ENCODE measurements at places on chromosomes 4 and X. TPM values are rescaled to one million over a fixed set of nuclear protein-coding genes. Genes with fewer than 3 reads are reported as not detected.

MAGEB1 gene
- total RNA-seq = 30.3 TPM

DNA sequence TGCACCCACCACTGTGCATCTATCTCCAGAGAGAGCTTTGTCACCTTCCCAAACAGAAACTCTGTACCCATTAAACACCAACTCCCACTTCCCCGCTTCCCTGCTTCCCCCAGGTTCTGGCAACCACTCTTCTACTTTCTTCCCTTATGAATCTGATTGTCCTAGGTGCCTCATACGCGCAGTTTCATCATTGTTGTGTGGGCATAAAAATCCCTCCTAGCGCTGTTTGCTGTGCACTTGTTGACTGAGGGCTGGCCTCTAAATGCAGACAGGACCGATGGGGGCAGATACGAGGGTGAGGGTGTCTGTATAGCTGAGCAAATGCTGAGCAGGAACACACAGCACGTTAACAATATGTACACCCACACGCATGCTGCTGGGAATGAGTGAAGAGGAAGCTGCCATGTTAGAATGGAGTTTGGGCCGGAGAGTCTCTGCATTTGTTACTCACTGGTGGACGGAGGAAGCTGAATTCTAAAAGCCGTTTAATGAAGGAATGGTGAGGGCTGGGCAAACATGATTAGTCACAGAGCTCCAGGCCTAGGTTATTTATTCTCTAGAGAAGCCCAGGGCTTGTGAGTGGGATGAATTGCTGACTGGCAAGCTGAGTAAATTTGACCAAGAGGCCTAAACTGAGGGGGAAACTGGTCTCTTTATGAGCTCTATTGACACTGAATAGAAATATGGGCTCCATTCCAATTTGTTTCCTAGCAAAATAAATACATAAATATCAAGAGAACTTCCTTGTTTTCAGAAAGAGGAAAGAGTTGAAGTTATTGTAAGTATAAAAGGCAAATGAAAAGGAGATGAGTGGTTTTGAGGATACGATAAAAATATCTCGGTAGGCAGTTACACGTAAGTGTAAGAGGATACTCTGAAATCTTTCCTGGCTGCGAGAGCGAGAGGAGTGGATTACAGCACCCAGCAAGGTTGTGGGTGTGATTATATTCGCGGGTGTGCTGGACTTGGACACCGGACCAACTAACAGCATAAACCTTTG lies 95.9 kb upstream of the RPS6KA3 start:
- DNase-seq = peak; percentile 73

- no peak for DNase-seq
Measured at GRCh38 chr4:85966373-85966772, 393.5 kb downstream of the MAPK10 start.

- no peak for DNase-seq
Measured at GRCh38 chr4:144565527-144566195, 80.3 kb upstream of the HHIP start.

LAS1L gene
- total RNA-seq = 39.4 TPM

DNA sequence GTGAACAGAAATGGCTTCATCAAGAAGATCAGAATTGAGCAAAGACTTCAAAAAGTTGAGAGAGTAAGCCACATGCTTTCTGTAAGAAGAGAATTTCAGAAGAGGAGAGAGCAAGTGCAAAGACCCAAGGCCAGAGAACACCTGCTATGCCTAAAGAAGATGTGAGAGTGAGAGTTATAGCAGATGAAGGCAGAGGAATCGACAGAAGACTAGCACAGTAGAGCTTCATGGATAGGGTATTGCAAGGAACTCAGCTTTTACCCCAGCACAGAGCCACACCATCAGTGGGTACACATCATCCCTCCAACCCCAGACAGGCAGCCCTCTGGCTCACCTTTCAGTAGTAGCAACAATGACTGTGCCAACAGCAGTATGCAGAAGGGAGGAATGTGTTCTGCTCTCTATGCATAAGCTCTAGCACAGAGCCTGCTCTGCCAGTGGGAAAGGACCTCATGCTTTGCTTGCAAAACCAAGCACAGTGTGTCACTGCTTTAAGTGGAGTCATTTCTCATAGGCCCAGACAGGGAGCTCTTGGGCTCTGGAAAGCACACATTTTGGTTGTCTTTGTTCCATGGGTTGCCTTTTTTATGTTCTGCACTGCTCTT lies 318.6 kb downstream of the NAF1 start:
- DNase-seq = no peak

GRCh38 chr4:21947791-21948346 lies 703 bp downstream of the KCNIP4 start:
- no peak for DNase-seq

DNA sequence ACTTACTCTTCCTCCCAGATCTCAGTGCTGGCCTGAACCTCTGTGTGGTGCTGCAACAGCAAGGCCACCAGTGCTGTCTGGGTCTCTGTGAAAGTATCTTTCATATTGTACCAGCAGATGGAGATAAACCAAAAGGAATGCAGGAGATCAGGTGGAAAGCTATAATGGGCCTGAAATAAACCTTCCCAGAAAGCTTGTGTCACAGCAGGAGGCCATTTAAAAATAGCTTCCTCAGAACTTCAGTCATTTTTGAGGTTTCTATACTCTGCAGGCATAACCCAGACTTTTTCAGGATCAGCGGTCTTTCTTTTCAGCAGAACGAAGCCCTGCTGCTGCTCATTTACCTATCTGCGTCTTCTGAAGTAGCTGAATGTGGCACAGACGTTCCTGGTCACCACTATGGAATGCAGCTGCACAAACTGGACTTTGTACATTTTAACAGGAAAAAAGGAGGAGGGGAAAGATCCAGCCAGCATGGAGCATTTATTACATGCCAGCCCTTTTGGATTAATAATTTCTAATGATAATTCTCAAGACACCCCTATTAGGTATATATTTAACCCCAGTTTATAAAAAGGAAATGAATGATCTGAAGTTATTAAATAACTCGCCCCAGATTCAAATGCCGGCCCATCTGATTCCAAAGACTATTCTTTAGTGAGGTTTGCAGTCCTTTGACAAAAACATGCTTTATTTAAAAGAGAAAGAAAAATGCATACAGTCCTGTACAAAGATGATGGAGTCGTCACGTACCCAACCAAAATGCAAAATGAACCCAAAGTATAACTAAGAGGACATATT lies 119.7 kb downstream of the NFKB1 start:
- peak; percentile 43 for DNase-seq

DNA sequence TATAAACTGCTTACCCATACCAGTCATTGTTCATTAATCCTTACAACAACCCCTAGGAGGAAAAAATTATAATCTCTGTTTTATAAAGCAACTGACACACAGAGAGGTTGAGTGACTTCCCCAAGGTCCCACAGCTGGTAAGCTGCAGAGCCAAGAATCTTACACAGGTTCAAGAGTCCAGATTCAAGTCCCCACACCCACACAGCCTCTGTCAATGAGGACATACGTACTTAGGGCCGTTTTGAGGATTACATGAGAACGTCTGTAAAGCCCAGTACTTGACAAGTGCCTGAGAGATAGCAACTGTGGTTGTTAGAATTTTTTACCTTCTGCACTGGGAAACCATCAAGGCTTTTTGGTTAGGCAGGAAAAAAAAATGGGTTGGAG lies 556 bp upstream of the SLC25A43 start:
- no peak for DNase-seq

DNA sequence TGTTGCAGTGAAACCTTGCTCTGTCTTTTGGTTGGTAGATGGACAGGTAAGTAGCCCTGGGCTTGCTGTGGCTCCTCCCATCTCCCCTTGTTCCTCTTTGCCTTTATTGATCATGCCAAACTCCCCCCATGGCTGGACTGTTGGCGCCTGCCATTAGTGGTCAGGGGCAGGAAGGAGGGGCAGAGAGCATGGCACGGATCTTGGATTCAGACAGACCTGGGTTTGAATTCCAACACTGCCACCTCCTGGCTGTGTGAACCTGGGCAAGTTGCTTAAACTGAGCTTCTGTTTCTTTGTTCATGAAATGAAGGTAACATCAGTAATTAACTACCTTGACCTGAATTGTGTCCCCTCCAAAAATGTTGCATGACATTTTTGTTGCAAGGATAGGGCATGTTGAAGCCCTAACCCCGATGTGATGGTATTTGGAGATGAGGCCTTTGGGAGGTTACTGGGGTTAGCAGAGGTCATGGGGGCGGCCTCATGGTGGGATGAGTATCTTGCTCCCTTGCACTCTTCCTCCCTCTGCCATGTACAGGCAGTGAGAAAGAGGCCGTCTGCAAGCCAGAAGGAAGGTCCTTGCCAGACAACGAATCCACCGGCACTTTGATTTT lies 6.0 kb downstream of the SLC2A9 start:
- peak; percentile 67 for DNase-seq

GRCh38 chrX:145549496-145549895 lies 268.1 kb upstream of the SLITRK2 start:
- no peak for DNase-seq

IL2RG gene
- not detected for total RNA-seq

DNA sequence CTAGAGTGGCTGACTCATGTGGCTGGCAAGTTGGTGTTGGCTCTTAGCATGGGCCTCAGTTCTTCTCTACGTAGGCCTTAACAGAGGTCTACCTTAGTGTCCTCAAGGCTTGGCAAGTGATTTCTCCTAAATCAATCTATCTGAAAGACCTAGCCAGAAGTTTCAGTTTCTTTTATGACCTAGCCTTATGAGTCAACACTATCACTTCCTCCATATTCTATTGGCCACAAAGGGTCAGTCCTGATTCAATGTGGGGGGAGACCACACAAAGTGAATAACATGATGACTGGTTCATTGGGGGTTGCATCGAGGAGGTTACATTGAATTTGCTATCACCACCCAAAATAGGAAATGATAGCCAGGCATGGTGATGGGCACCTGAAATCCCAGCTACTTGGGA lies 5.8 kb upstream of the NRK start:
- DNase-seq = no peak

DNA sequence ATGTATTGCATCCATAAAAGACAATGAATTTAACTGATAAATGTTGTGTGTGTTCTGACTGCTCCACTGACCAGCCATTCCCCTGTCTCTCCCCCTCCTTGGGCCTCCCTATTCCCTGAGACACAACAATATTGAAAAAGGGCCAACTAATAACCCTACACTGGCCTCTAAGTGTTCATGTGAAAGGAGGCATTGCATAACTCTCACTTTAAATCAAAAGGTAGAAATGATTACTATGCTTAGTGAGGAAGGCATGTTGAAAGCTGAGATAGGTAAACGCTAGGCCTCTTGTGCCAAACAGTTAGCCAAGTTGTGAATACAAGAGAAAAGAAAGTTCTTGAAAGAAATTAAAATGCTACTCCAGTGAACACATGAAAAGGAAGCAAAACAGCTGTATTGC lies 152.7 kb downstream of the POU4F2 start:
- no peak for DNase-seq

ARHGEF38 gene
- total RNA-seq = not detected

DNA sequence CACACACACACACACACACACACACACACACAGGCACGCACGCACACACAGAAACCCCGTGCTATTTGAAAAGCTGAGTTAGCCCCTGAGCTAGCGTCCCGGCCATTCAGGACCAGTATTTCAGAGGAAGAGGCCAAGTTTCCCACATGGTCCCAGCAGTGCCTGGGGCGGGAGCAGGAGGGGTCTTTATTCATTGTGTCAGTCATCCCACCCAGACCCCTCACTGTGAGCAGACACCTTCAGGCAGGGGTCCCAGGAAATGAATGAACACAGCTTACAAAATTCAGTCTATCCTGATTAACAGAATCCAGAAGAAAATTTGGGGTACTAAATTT lies 58.1 kb downstream of the ZFYVE28 start:
- no peak for DNase-seq

DNA sequence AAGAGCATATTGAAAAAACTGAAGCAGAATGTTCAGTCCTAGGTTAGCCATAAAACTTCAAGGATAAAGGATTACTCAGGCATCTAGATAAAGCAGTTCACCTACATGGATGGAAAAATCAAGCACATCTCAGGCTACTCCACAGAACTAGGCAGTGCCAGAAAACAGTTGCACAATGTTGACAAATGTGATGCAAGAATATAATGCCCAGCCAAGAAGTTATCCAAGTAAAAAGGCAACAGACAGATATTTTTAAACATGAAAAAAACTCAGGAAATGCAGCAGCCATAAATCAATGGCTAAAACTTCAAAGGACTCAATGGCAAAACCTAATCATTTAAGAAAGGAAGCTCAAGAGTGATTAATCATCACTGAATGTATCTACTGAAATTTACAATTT lies 456.0 kb upstream of the FAM241A start:
- DNase-seq = no peak

DNA sequence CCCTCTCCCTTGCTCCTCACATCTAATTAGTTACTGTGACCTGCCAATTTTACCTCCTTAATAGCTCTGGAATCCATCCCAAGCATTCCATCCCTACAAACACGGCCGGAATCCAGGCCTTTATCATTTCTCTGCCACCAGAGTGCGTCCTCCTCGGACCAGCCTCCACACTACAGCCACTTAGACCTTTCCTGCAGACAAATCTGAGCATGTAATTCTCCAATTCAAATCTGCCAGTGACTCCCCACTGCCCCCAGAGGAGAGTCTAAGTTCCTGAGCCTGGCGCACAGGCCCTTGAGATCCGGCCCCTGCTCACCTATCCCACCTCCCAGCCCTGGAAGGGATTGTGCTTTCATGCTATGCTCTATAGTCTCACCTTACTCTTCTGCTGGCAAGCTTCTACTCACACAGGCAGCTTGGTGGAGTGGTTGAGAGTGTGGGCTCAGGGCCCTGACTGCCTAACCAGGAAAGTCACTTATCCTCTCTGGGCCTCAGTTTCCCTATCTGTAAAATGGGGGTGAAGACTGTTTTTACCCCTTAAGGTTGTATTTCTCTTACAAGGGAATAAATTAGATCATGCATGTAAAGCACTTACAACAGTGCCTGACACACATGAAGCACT lies 31.2 kb downstream of the PJA1 start:
- DNase-seq = peak; percentile 49

FLNA gene
- total RNA-seq = 721 TPM

FHDC1 gene
- total RNA-seq = 1.6 TPM

DNA sequence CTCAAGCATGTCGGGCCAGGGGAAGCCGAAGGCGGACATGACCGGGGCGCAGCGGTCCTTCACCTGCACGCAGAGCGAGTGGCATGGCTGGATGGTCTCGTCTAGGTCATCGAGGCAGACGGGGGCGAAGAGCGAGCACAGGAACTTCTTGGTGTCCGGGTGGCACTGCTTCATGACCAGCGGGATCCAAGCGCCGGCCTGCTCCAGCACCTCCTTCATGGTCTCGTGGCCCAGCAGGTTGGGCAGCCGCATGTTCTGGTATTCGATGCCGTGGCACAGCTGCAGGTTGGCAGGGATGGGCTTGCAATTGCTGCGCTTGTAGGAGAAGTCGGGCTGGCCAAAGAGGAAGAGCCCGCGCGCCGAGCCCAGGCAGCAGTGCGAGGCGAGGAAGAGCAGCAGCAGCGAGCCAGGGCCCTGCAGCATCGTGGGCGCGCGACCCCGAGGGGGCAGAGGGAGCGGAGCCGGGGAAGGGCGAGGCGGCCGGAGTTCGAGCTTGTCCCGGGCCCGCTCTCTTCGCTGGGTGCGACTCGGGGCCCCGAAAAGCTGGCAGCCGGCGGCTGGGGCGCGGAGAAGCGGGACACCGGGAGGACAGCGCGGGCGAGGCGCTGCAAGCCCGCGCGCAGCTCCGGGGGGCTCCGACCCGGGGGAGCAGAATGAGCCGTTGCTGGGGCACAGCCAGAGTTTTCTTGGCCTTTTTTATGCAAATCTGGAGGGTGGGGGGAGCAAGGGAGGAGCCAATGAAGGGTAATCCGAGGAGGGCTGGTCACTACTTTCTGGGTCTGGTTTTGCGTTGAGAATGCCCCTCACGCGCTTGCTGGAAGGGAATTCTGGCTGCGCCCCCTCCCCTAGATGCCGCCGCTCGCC lies at the start of gene SFRP2:
SFRP2 (minus strand) TSS at position 671 of the 864 bp plus-strand sequence; CDS start at position 423, 248 bp downstream.
- DNase-seq = no peak

GRCh38 chr4:11900359-11900758 lies 471.7 kb upstream of the HS3ST1 start:
- DNase-seq = no peak

SHROOM4 gene
- 0.92 TPM for total RNA-seq
